Activated T-helper 1 cell treated with Interleukin-2 at 50 U/mL for 16 hours (primary cell): ENCODE measurements at places on chromosomes 6 and 20.

DNA sequence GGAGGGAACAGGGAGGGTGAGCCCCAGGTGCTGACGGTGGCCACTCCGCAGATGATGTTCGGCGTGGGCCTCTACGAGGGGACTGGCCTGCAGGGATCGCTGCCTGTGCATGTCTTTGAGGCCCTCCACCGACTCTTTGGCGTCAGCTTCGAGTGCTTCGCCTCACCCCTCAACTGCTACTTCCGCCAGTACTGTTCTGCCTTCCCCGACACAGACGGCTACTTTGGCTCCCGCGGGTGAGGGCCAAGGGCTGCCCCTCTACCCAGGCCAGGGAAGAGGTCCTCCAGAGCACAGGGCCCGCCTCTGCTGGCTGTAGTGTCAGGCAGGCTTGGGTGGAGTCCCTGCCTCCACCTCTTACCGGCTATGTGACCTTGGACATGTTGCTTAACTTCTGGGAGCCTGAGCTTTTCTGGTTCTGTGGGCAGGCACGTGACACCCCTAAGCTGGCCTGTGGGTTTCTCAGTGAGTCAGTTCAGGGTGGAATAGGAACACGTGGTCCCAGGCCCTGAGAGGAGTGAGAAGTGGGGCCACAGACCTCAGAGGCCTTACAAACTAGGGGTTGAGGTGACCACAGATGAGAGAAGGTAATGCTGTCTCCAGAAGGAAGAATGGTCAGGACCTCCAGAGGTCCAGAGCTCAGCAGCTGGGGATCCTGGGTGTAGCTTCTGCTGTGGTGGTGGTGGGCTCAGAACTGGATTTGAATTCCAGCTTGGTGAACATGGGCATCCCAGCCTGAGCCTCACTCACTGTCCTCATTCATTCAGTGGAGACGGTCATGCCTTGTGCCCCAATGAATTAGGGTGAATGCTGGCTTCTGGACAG lies 11.9 kb downstream of the PCIF1 start:
- no peak for DNase-seq

GRCh38 chr6:144344646-144345045 lies 59.5 kb downstream of the UTRN start:
- DNase-seq, result no peak

GRCh38 chr20:62051546-62052255 lies 14.0 kb downstream of the TAF4 start:
- no peak for DNase-seq

- no peak for DNase-seq
Measured at GRCh38 chr6:41247882-41248705, 19.9 kb downstream of the TREML4 start.

GRCh38 chr6:43812850-43813578 lies 43.0 kb downstream of the VEGFA start:
- DNase-seq, result no peak

DNA sequence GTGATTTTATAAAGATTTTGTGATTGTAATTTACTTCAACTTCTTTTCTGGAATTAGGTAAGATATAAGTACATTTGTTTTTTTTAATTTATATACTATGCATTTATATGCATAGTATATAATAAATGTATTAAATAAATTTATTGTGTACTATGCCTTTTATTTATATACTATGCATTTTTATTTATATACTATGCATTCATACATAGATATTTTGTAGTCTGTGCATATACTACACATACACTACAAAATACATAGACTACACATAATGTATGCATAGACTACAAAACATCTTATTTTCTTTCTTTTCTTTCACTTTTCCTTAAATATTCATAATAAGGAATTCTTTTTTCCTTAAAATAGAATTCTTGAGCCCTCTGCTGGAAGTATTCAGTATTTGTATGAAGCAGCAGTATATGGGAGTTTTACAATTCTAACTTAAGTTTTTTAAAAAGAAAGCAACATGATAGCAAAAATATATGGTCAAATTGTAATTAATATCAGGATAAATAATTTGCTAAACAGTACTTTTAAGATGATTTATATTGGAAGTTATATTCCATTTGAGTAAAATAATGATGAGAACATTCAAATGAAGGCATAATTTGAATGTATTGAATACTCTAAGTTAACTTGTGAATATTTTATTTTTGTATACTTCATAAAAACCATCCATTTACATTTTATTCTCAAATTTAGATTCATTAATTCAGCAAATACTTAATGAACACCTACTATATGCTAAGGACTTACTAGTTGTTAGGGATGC lies 129.3 kb downstream of the KLHL32 start:
- no peak for DNase-seq

DNA sequence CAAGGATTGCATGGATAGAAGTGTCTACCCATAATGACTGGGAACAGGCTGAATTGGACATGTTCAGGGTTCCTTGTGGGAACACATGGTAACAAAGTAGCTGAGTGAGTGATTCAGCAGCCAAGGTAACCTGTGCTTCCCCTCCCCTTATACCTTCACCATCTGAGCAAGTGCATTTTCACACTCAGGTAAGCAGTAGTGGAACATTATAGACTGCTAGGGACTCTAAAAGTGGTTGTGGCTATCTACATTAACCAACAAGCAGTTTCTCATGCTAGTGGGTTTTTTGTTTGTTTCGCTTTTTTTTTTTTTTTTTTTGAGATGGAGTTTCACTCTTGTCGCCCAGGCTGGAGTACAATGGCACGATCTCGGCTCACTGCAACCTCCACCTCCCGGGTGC lies 41.4 kb downstream of the KIZ start:
- no peak for DNase-seq

- DNase-seq, result no peak
Measured at GRCh38 chr6:125829433-125829832, 38.7 kb downstream of the NCOA7 start.

GRCh38 chr6:1611322-1611571 lies 1.5 kb downstream of the FOXC1 start:
- no peak for DNase-seq

GRCh38 chr20:24004471-24004870 lies 15.9 kb upstream of the GGTLC1 start:
- DNase-seq, result no peak

DNA sequence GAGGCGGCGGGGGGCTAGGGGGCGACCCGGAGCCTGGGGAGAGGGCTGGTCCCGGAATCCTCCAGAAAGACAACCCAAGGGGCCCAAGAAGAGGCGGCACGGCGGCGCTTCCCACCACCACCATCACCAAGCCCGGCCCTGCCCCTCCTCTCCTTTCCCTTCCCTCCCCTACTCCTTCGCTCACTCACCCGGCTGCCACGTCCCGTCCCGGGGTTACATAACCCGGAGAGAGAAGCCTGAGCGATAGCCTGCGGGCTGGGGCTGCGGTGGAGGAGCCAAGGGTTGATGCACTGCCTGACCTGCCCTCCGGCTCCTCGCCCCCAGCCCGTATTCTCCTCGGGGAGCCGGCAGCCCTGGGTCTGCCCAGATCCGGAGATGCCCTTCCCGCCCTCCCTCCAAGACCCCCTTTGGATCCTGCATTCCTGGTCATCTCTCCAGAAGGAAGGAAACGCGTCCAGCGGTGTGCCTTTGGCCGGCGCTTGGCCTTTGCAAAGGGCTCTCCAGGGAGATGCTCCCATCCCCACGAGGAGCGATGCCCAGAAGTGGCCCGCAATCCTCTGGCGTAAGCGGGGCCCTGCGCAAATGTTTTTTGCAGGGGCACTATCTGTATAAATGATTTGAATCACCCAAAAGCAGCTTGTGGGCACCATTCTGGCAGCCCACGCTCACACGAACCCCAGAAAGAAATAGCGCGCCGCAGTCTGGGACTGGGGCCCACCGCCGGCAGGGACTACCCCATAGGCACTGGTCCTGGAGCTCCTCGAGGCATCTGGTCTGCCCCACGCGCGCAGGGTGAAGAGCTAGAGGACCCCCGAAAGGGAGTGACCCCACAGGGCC lies 4.6 kb upstream of the CPXM1 start:
- DNase-seq, result no peak

GRCh38 chr6:35044761-35045421 lies 96.2 kb downstream of the TCP11 start:
- DNase-seq, result no peak

DNA sequence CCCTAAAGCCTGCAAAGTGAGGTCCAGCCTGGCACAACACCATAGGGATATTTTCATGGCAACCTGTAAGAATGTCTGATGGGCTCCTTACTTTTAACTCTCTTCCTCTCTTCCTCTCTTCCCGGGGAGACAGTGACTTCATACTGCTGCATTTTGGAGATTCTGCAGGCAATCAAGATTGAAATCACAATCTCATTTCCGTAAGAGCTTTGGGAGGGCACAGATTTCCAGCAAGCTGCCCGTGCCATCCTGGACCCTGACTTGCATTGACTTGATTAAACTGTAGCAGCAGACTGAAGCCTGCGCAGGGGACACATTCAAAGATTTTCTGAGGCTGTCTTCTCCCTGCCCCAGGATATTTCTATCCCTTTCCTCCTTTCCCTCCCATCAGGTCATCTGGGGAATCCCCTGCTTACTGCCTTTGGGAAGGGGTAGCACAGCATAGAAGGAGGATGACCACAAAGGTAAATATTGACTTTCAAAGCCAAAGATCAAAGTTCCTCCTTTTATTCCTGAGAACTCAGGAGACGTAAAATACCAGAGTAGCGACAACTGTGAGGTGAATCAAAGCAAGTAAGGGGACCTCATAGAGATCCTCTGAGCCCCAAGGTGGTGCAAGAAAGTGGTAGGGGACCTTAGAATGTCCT lies 504.0 kb upstream of the ARID1B start:
- DNase-seq, result no peak

DNA sequence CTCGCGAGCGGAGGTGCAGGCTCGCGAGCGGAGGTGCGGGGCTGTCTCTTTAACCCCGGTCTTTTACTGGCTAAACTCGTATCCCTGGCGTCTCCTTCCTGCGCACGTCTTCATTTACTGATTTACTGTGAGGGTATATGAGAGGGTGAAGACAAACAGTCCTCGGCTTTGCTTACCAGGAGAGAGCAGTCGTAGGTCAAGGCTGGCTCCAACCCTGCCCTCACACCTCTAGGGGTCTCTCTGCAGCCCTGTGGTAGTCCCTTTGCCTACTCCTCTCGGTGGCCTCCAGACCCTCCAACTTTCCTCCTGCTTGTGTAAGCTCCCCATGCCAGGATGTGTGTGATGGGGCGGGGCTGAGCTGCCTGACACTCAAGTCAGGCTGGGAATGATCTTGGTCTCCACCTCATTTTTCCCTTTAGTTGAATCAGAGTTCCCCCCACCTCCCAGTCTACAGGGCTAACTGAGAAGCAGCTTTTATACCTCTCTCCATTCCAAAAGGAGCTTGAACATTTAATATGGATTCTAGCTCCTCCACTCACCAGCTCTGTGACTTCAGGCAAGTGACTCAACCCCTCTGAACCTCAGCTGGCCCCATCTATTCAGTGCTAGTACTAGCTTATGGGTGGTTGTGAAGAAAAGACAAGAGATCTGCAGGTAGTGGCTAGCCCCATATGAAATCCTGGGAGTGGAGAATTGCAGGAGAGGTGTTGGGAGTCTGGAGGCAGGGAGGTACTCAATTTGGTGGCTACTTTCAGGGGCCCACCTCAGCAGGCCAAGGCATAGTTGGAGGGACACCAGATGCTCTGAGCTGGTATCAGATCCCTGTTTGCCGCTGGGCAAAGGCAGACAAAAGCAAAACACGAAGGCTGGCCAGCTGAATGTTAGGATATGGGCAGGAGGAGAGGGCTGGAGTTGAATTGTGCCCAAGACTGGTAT lies 902 bp downstream of the SLC29A1 start:
- no peak for DNase-seq

GRCh38 chr20:25484224-25484846 lies 76.9 kb downstream of the GINS1 start:
- no peak for DNase-seq

GRCh38 chr6:2028457-2029038 lies 216.9 kb downstream of the GMDS start:
- no peak for DNase-seq

GRCh38 chr20:58467572-58468527 lies 47.3 kb downstream of the APCDD1L start:
- DNase-seq, result no peak

DNA sequence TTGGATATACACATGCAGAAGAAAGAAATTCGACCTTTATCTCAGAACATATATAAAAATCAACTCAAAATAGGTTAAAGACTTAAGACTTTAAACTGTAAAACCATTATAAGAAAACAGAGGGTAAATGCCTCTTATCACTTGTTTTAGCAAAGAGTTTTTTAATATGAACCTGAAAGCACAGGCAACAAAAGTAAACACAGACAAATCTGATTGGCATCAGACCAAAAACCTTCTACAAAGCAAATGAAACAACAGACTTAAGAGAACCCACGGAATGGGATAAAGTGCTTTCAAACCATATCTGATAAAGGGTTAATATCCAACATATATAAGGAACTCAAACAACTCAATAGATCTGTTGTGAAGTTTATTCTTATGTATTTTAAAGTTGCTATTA lies 309.9 kb upstream of the OPRM1 start:
- no peak for DNase-seq

DNA sequence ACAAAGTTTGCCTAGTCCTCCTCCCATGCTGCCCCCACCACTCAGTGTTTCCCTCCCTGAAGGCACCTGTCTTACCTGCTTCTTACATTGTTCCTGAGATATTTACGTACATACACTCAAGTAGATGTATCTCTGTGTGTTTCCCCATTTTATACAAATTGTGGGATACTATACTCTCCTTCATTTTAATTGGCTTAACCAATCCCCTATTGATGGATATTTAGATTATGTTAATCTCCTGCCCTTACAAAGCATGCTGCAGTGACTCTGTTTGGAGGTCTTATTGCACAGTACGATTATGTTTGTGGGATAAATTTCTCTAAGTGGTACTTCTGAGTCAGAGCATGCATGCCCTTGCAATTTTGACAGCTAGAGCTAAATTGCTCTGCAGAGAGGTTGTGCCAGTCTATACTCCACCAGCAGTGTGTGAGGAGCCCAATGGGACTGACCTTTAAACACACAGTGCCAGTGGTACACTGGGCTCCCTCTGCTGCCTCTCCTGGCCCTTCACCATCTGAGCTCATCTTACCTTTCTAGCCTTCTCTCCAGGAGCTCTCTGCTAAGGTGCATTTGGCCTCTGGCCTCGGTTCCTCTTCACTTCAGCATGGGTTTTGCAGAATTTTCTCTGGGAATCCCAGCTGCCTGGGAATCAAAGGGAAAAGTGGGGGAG lies 57.4 kb downstream of the LYRM2 start:
- no peak for DNase-seq

GRCh38 chr20:63527184-63527583 lies 6.6 kb downstream of the PPDPF start:
- no peak for DNase-seq

GRCh38 chr20:63831646-63831992 lies 555 bp upstream of the ZBTB46 start:
- DNase-seq, result no peak

- DNase-seq, result no peak
Measured at GRCh38 chr6:80523010-80523409, 416.5 kb downstream of the BCKDHB start.

GRCh38 chr6:17859846-17860245 lies 127.6 kb downstream of the KIF13A start:
- no peak for DNase-seq

GRCh38 chr6:106858653-106859092 lies 115.9 kb downstream of the CD24 start:
- no peak for DNase-seq

DNA sequence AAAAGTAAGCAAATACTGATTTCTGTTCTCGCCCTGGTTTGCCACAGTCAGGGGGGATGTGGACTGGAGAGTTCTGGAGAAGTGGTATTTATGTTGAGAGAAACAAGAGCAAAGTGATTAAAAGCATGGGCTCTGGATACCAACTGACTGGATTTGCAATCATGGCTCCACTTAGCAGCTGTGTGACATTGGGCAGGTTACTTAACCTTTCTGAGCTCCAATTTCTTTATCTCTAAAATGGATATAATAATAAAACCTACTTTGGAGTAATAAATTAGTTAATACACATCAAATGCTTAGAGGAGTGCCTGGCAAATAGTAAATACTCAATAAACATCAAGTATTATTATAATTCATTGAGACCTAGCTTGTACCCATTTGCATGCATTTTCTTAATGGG lies 111.7 kb downstream of the CLIC5 start:
- no peak for DNase-seq
